IMR-90 (cell line): ENCODE measurements at places on chromosomes 7 and 10.

DNA sequence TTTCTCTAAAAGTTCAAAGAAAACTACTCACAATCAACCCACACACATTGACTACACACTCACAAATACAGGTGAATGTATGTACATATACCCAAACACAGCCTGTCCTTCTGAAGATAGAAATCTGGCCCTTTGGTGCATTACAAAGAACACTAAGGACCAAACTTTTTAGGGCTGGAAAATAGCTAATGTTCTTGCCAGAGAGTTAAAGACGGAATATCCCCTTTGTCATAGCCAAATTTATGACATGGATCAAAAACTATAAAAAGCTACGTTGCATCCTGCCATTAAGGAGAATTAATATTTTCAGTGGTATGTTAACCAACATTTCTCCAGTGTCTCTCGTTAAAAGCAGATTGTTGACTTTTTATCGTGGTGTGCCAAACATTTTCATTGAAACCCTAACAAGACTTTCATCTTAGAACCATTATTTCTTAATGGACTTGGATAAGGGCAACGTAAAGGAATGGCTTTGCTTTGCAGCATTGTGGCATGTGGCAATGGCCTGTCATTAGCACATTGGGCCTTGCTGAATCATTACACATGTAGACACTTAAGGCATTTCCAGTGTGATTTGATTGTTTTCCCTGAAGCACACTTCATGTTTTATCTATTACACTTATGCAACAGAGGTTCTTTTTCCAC is 150.9 kb upstream of the MEOX2 start:
- DNase-seq: no peak

DNA sequence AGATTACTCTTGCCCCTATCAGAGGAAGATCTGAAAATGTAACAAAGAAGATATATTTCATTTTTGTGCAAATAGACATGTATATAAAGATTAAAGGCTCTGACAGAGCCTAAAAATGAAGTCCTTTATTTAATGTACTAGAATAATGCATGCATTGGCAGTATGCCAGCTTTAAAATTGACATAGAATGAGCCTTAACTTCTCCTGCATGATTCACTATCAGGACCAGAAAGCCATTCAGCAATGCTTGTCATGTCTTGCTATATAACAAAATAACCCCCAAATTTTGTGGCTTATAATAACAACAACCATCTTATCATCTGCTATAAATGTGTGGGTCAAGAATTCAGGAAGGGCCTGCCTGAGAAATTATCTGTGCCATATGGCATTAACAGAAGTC is 411.9 kb downstream of the GRM8 start:
- no peak for DNase-seq

DNA sequence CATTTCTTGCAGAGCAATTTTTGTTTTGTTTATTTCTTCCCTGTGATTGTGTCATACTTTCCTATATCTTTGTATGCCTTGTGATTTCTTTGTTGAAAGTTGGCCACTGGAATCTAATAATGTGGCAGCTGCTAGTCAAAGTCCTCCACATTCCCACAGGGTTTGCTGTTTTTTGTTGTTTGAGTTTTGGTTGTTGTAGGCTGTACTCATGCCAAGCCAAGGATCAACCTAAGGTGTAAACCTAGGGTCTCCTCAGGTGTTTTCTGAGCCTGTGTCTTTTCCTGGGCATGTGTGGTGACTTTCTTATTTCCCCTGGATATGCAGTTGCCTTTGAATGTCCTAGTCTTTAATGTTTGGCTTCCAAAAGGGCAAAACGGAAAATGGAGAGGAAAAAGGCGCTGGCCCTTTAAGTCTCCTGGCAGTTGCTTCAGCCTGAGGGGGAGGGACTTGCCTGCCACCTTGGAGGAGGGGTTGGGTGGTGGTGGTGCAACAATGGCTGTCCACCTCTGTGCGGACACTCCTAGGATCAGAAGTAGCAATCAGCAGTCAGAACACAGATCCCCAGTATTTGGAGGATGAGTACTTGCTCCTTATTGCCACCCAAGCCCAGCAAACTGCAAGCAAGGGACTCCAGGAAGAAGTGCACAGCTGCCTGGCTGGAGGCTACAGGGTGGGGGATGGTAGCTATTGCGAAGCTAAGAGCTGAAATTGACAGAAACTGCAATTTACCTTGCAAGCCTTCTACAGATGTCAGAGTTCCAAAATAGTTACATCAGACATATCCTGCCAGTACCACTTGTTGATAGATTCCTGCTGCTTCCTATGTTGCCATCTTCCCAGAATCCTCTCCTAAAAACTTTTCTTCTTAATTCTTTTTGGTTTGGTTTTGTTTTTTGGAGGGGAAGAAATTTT is 5.6 kb upstream of the ZNF518A start:
- DNase-seq: peak; percentile 36

GRCh38 chr7:45525057-45525456 is 49.1 kb upstream of the ADCY1 start:
- DNase-seq: no peak
